ENCODE measurements at places on chromosomes 6 and 20.

- no peak for DNase-seq
These were observed 2.8 kb downstream of the FOXS1 start for GRCh38 chr20:31842471-31843157.

DNA sequence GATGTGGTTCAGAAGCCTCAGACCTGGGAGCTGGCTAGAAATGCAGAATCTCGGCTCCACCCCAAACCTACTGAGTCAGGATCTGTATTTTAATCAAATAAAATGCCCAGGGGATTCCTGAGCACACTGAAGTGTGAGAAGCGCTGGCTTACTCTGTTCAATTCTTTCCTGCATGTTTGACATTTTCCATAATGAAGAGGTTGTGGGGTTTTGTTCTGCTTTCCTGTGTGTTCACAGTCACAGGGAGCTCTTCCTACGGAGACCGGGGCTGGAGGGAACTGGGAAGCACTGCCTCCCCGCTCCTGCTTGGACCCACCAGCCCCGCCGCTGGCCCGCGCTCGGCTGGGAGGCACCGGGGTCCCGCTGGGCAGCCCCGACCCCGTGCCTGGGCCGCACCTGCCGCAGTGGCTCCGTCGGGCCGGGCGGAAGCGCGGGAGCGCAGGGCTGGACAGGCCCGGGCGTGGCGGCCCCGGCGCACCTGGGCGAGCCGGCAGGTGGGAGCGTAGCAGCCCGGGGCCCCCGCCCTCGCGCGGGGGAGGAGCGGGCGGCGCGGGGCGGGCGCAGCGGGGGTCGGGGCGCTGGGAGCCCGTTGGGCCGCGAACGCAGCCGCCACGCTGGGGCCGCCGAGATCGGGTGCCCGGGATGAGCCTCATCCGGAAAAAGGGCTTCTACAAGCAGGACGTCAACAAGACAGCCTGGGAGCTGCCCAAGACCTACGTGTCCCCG is at the start of gene MAPK13:
Gene MAPK13 (plus strand): TSS at position 573 of the 726 bp plus-strand sequence. CDS start 70 bp downstream, at position 643.
- peak; percentile 69 for DNase-seq

DNA sequence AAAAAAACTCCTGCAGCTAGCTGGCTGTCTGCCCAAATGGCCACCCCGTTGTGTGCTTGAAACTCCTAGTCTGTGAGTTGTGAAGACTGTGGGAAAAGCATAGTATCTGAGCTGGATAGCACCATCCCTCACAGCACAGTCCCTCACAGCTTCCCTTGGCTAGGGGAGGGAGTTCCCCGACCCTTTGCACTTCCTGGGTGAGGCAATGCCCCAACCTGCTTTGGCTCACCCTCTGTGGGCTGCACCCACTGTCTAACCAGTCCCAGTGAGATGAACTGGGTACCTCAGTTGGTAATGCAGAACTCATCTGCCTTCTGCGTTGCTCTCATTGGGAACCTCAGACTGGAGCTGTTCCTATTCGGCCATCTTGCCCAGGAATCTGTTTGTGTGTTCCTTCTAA is 260.6 kb upstream of the STXBP5 start:
- no peak for DNase-seq

- peak; percentile 79 for DNase-seq
These were observed 23.1 kb upstream of the KCNB1 start for GRCh38 chr20:49505518-49505917.

DNA sequence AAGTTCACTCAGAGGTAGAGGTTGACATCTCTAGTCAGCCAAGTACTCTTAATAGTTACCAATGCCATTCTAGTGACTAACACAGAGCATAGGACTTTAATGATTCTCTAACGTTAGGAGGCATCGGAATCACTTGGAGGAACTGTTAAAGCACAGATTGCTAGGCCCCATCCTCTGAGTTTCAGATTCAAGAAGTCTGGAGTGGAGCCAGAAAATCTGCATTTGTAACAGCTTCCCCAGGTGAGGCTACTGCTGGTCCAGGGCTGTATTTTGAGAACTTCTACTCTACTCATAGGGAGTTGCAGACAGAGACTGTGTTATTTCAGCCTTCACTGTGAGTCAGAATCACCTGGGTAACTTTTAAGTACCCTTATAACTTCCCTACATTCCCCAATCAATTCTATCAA is 5.7 kb downstream of the LMBRD1 start:
- peak; percentile 9 for DNase-seq

DNA sequence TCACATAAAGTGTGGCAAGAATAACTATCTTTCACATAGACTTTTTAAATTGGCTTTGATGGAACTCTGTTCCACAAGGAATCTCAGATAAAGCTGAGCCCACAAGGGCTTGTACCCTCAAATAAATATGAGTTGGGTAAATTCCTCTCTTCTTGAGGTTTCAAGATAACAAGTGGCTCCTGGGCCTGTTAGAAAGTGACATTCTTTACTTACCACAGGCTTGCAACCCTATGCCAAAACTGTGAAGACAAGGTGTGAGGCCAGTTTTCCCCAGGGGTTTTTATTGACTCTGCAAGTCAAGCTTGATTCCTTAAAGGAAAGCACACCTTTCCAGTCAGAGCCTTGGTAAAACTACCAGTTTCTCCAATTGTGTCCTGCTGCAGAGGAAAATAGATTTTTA is 664.8 kb upstream of the GJE1 start:
- no peak for DNase-seq

DNA sequence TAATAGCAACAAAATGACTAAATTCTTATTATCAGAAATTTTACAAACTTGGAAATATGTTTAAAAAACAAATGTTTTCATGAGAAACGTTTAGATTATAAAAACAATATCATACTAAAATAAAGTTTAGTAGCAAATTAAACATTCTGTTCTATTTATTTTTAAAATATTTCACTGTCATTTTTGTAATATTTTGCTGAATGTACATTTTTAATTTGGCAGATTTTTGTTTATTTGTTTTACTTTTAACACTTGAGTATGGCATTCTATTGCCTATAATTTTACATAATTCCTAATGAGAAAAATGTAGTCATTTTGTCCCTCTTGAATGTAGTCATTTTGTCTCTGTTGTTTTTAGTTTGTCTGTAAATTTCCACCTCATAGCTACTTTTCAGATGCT is 1400.2 kb downstream of the GRIK2 start:
- DNase-seq: no peak

GRCh38 chr6:81769824-81770223 is 17.3 kb upstream of the TENT5A start:
- DNase-seq: no peak

GRCh38 chr20:9110365-9110764 is 41.5 kb downstream of the PLCB4 start:
- no peak for DNase-seq

GRCh38 chr20:45818239-45818638 is 5.8 kb downstream of the UBE2C start:
- DNase-seq: no peak

- peak; percentile 89 for DNase-seq
These were observed 26.4 kb downstream of the COX4I2 start for GRCh38 chr20:31663838-31664695.

- no peak for DNase-seq
These were observed 148.9 kb downstream of the NFATC2 start for GRCh38 chr20:51393571-51393970.

DNA sequence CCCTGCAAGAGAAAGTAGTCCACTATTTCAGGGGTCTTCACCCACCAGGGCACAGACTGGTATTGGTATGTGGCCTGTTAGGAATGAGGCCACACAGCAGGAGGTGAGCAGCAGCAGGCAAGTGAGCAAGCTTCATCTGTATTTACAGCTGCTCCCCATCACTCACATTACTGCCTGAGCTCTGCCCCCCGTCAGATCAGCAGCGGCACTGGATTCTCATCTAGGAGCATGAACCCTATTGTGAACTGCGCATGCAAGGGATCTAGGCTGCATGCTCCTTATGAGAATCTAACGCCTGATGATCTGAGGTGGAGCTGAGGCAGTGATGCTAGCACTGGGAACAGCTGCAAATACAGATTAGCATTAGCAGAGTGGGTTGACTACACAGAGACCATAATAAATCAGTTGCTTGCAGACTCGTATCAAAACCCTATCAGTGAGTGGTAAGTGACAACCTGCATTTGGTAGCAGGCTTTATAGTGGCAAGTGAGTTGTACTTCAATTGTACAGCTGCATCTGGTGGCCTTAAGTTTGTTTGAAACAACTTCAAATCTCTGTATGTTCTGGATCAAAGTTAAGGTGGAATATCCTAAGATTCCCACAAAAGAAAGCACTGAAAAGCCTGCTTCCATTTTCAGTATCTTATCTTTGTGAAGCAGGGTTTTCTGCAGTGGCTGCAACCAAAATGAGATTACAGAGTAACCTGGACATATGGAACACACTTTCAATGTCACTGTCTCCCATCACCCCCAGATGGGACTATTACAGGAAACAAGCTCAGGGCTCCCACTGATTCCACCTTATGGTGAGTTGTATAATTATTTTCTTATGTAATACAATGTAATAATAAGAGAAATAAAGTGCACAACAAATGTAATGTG is 12.8 kb downstream of the C6orf141 start:
- no peak for DNase-seq

DNA sequence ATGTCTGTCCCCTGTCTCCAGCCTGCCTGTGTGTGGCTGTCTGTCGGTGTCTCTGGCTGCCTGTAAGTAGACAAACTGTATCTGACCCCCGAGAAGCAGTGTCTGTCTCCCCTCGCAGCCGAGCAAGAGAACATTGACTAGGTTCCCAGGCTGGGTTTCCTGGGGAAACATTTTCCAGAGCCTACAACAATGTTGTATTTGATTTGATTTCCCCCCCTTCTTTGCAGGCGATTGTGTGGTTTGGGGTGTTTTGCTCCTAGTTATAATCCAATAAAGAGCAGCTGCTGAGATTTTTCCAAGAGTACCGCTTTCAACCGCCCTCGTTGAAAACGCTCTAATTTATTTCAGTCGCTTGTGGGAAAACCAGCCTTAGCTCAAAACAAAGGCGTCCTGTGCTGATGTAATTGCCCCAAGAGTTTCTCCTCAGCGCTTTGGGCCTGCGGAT is 92.6 kb downstream of the CDC5L start:
- no peak for DNase-seq

Data from NCI-H345 (cell line).